Keratinocyte (primary cell): ENCODE measurements at places on chromosomes 4 and X. TPM values are rescaled to one million over a fixed set of nuclear protein-coding genes. Genes with fewer than 3 reads are reported as not detected.

- DNase-seq, result no peak
- H3K36me3 ChIP-seq, result peaks cover 4% of the 10 kb centered on the region
- H3K27ac ChIP-seq, result no peak overlapping the region
Measured at GRCh38 chr4:86974551-86974994, 39.8 kb downstream of the AFF1 start.

- peaks cover 6% of the 10 kb centered on the region for H3K4me1 ChIP-seq
- no peak overlapping the region for H3K27ac ChIP-seq
Measured at GRCh38 chr4:20678400-20678799, 21.9 kb upstream of the PACRGL start.

GRCh38 chr4:123841447-123842121, 445.0 kb downstream of the SPRY1 start:
- no peak for DNase-seq
- H3K4me1 ChIP-seq, result peaks cover 4% of the 10 kb centered on the region
- H3K27me3 ChIP-seq, result no peaks in the 10 kb centered on the region
- H3K36me3 ChIP-seq, result no peaks in the 10 kb centered on the region
- H3K4me3 ChIP-seq, result no peak overlapping the region

- H3K4me3 ChIP-seq, result no peak overlapping the region
- no peaks in the 10 kb centered on the region for H3K4me1 ChIP-seq
- no peak overlapping the region for H3K27ac ChIP-seq
- H3K27me3 ChIP-seq, result no peaks in the 10 kb centered on the region
- DNase-seq, result no peak
Measured at GRCh38 chr4:142752202-142752786, 93.8 kb downstream of the INPP4B start.

DNA sequence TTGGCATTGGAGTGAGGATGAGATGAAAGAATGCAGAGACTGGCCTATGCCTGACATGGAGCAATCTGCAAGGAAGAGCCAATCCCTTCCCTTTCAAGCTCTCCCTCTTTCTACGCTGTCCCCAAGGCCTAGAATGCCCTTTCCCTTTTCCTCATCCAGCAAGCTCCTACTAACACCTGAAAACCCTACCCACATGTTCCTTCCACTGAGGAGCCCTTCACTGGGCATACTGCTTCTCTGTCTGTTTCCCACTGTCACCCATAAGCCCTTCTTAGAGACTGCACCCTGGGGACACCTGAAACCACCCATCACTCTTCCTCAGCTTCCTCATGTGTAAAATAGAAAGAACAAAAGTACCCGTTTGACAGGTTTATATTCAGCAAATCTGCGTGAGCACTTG, 249.6 kb upstream of the PSAPL1 start:
- no peak for DNase-seq
- H3K27me3 ChIP-seq, result peaks cover 4% of the 10 kb centered on the region
- H3K36me3 ChIP-seq, result no peaks in the 10 kb centered on the region
- H3K4me3 ChIP-seq, result no peak overlapping the region
- no peaks in the 10 kb centered on the region for H3K4me1 ChIP-seq

GRCh38 chrX:133638285-133638684, 223.0 kb upstream of the GPC4 start:
- H3K27ac ChIP-seq, result no peak overlapping the region
- H3K27me3 ChIP-seq, result no peaks in the 10 kb centered on the region
- H3K36me3 ChIP-seq, result no peaks in the 10 kb centered on the region
- H3K4me1 ChIP-seq, result peaks cover 12% of the 10 kb centered on the region

PNMA3 gene
- 0.03 TPM in 1 of 3 replicates, not detected in the others for polyA plus RNA-seq

DNA sequence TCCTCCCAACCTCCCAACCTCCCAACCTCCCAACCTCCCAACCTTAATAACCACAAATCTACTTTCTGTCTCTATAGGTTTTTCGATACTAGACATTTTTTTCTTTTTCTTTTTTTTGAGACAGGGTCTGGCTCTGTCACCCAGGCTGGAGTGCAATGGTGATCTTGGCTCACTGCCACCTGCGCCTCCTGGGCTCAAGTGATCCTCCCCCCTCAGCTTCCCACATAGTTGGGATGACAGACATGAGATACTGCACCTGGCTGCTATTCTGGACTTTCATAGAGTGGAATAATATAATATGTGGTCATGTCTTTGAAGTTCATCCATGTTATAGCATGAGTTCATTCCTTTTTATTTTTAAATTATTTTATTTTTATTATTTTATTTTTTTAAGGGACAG, 39.5 kb upstream of the ZFX start:
- no peaks in the 10 kb centered on the region for H3K4me1 ChIP-seq
- no peak overlapping the region for H3K27ac ChIP-seq
- no peak for DNase-seq

GLUD2 gene
- 0.45 to 1.5 TPM (median 1.1 TPM) in 3 replicates for polyA plus RNA-seq

DNA sequence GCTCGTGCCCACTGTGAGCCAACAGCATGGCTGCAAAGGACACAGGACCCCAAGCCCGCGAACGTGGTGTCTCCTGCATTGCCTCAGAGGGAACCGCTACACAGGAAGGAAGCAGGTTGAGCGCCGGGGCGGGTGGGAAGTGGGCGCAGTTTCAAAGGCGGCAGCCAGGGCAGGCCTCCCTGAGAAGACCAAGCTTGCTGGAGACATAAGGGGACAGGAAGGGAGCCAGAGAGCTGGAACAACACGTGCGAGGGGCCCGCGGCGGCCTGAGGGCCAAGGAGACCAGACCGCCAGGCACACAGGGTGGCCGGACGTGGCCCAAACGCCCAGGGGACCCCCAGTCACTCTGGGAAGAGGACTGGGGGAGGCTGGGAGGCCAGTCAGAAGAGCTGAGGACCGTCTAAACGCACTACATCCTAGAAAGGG, 32.0 kb downstream of the CTBP1 start:
- no peak overlapping the region for H3K4me3 ChIP-seq
- H3K27ac ChIP-seq, result no peak overlapping the region
- H3K27me3 ChIP-seq, result no peaks in the 10 kb centered on the region
- H3K4me1 ChIP-seq, result peaks cover 19% of the 10 kb centered on the region
- peaks cover 34% of the 10 kb centered on the region for H3K36me3 ChIP-seq

- DNase-seq, result no peak
- H3K36me3 ChIP-seq, result no peaks in the 10 kb centered on the region
- no peaks in the 10 kb centered on the region for H3K4me1 ChIP-seq
Measured at GRCh38 chr4:20319825-20320612, 68.3 kb downstream of the SLIT2 start.

DNA sequence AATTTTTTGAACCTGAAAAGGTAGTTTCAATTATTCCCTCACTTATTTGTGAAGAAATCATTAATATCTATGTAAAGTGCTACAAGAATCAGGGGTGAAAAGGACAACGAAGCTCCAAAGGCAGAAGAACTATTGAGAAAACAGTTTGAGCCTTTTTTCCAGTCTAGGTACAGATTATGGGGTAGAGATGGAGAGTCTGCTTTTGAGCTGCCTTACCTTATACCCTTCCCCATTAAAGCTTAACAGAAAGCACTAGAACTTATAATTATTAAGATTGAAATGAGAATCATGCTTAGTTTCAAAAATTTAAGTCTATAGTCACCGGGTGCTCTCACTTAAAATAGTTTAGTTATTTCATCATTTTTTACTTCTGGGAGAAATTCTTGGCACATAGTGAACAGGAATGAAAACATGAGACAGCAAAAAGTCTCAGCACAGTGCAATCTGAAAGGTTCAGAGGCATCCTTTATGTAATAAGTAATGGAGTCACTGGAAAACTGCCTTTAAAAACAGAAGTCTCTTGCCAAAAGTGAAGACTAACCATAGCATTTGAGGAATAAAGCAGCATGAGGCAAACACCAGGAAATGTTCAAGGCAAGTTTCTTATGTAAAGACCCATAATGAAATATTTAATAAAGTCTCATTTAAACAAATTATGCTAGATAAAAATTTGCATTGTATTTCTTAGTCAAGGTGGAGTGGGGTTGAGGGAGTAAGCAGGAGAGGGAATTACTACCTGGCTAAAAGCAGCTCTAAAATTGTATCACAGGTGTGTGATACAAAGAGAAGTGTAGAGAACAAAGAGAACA, 5.1 kb upstream of the DCLK2 start:
- H3K4me1 ChIP-seq, result no peaks in the 10 kb centered on the region
- peaks cover 3% of the 10 kb centered on the region for H3K27me3 ChIP-seq
- H3K27ac ChIP-seq, result no peak overlapping the region
- H3K4me3 ChIP-seq, result no peak overlapping the region
- DNase-seq, result no peak

- H3K4me3 ChIP-seq, result no peak overlapping the region
- H3K4me1 ChIP-seq, result no peaks in the 10 kb centered on the region
Measured at GRCh38 chr4:100165809-100166208, 24.5 kb downstream of the DDIT4L start.

MAGED4 gene
- polyA plus RNA-seq, result 0.06 TPM in 1 of 3 replicates, not detected in the others

- peaks cover 3% of the 10 kb centered on the region for H3K36me3 ChIP-seq
- no peak overlapping the region for H3K27ac ChIP-seq
- H3K27me3 ChIP-seq, result no peaks in the 10 kb centered on the region
- no peak overlapping the region for H3K4me3 ChIP-seq
- H3K4me1 ChIP-seq, result peaks cover 5% of the 10 kb centered on the region
- no peak for DNase-seq
Measured at GRCh38 chr4:169136330-169136729, 126.3 kb upstream of the CBR4 start.

DNA sequence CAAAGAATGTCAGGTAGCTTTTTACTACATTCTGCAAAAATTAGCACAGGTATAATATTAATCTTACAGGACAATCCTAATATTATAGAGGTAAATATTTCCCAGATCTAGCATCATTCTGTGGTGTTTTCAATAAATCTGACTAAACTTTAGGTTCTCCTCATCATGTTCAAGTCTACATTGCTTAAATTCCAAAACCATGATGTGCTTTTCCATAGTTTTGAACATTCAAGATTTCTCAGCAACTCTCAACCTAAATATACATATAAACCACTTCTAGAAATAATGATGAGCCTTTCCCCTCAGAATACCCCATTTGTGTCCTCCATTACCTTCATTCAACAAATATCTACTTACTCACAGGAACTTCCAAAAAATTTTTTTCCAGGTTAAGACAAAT, 23.1 kb downstream of the EIF4E start:
- no peaks in the 10 kb centered on the region for H3K27me3 ChIP-seq
- DNase-seq, result no peak
- peaks cover 3% of the 10 kb centered on the region for H3K36me3 ChIP-seq
- H3K4me3 ChIP-seq, result no peak overlapping the region

- no peaks in the 10 kb centered on the region for H3K36me3 ChIP-seq
- no peaks in the 10 kb centered on the region for H3K27me3 ChIP-seq
- no peak for DNase-seq
- H3K4me3 ChIP-seq, result no peak overlapping the region
Measured at GRCh38 chr4:118953276-118953675, 64.6 kb downstream of the SYNPO2 start.

DNA sequence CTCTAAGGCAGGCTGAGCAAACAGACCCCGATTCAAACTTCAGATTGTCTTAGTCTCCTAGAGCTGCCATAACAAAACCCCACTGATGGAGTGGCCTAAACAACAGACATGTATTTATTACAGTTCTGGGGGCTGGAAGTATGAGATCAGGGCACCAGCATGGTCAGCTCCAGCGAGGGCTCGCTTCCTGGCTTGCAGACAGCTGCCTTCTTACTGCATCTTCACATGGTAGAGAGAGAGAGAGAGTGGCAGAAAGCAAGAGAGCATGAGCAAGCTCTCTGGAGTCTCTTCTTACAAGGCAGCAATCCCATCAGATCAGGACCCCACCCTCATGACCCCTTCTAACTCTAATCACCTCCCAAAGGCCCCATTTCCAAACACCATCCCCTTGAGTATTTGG, 22.3 kb upstream of the SORCS2 start:
- no peaks in the 10 kb centered on the region for H3K27me3 ChIP-seq
- H3K27ac ChIP-seq, result no peak overlapping the region
- no peaks in the 10 kb centered on the region for H3K36me3 ChIP-seq
- no peak overlapping the region for H3K4me3 ChIP-seq
- H3K4me1 ChIP-seq, result peaks cover 4% of the 10 kb centered on the region
- no peak for DNase-seq

GRCh38 chr4:20629186-20630106, 70.8 kb upstream of the PACRGL start:
- H3K36me3 ChIP-seq, result no peaks in the 10 kb centered on the region
- DNase-seq, result no peak

DNA sequence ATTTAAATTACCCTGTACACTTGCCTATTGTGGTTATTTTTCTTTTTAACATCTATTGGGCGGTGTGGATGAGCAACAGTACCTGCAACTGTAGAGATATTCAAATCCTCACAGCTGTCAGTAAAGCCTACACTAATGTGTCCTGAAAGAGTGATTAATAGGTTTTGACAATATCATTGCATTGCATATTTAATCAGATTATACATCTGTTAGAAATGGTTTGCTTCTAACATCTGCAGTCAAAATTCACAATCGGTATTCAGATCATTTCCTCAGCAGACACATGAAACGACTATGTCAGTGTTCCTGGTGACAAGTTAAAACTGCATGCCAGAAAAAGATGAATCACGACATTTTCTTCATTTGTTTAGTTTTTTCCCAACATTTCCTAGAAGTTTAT, 254.6 kb upstream of the EPHA5 start:
- no peak overlapping the region for H3K4me3 ChIP-seq
- H3K27ac ChIP-seq, result no peak overlapping the region
- no peak for DNase-seq
- no peaks in the 10 kb centered on the region for H3K4me1 ChIP-seq
- H3K36me3 ChIP-seq, result no peaks in the 10 kb centered on the region

DNA sequence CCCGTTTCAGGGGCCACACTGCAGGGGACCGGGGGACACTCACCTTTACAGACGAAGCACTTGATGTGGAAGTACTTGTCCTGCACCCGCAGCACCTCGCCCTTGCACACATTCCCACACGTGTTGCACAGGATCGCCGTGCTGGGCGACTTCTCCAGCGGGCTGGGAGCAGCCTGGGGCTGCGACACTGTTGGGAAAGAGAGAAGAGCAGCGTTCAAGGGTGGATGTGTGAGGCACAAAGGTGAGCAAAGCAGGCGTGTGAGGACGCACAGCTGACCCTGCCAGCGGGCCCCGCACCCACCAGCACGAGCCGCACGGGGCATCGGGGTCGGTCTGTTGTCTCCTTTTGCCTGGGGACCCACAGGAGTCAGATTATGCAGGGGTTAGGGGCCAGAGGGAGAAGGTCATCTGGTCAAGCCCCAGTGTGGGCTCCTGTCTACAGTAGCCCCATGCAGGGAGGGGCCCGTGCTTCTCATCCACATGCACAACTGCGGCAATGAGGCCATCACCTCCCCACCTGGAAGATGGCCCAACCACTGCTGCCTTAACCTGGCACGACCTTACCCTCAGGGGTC, 52.1 kb downstream of the ABLIM2 start:
- no peaks in the 10 kb centered on the region for H3K36me3 ChIP-seq
- no peak for DNase-seq
- H3K4me3 ChIP-seq, result no peak overlapping the region
- H3K27me3 ChIP-seq, result peaks cover 23% of the 10 kb centered on the region
- peaks cover 7% of the 10 kb centered on the region for H3K4me1 ChIP-seq
